ENCODE measurements at places on chromosomes 3 and 15.

DNA sequence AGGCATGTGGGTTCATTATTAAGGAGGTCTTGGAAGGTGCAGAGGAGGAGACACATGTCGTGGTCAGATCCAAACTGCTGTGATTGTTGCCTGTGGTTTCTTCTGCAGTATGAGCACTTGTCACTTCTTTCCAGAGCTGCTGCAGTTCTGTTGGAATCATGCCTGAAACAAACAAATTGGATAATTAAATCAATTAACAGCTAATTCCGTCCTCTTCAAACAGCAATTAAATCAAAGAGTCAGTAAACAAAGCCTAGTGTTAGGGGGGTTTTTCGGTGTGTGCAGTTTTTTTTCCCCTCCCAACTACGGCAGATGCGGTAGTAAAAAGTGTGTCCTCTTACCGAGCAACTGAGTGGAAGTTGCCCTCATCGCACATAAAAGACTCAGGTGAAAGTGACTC is 542.2 kb downstream of the FOXP1 start:
- DNase-seq = no peak

DNA sequence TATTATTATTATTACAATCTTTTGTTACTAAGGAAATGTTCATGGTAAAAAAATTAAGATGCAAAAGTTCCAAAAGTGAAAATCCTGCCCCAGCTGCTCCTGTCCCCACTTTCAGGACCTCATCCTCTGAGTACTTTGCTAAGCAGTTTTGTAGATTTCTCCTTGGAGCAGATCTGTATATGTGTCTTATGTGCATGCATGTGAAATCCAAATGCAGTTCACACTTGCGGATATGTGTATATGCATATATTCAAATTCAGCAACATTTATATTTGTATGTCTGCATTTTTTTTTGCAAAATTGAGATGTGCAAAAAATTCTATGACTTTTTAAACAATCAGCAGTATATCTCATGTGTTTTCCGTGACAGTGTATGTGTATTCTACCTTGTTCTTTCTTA is 19.2 kb downstream of the CHCHD6 start:
- DNase-seq = no peak

GRCh38 chr15:69857686-69858391 is 239.9 kb downstream of the TLE3 start:
- DNase-seq = no peak

- DNase-seq = no peak
Observed at GRCh38 chr3:193996641-193997089, 139.3 kb upstream of the HES1 start.

Data from LHCN-M2 (cell line).